ENCODE measurements at places on chromosomes 1 and 21.
A peak's percentile ranks its signal among the peaks of the same experiment; 100 is the strongest.

GRCh38 chr1:109516872-109517271 is 7.3 kb upstream of the AMIGO1 start:
- no peak for DNase-seq

GRCh38 chr1:221541296-221541695 is 200.6 kb downstream of the DUSP10 start:
- DNase-seq, result no peak

- DNase-seq, result no peak
Measured at GRCh38 chr21:35226328-35226727, 177.2 kb upstream of the RUNX1 start.

- no peak for DNase-seq
Measured at GRCh38 chr1:233496993-233497392, 116.9 kb upstream of the KCNK1 start.

DNA sequence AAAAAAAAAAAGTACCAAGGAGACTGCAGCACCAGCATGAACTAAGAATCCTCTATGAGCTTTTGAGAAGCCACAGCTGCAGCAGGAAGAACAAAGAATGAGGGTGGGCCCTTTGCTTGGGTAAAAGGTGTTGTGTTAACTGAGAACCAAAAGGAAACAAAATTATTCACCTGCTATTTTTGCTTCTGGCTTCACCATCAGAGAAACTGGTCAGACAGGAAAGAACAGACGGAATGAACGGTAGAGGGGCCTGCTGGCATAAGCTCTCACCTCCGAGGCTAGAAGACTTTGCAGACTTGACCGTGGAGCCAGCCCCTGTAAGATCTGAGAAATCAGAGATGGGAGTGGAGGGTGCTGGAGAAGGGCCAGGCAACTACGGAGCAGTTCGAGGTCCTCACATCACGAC is 27.6 kb downstream of the IL10RB start:
- DNase-seq, result no peak

GRCh38 chr1:93746021-93746812 is 64.6 kb upstream of the BCAR3 start:
- DNase-seq, result no peak

- DNase-seq, result no peak
Measured at GRCh38 chr1:110133436-110133835, 16.9 kb upstream of the SLC6A17 start.

DNA sequence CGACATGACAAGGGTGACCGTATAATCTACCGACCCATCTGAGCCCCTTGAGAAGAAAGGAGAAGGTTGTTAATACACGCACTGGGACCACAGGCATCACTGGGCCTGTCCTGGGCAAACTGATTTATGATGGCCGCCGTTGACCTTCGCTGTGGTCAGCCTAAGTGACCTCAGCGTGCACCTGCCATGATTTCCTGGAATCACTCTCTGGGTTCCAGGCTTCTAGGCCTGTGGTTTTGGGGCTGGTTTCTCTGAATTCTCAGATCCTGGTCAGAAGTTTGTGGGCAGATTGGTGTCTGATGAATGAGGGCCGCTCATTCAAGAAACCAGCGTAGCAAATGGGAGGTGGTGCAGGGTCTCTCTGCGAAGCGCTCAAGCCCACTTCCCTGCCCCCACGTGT is 64.0 kb downstream of the SIK1 start:
- DNase-seq, result no peak

GRCh38 chr21:25179116-25179515 is 428.2 kb downstream of the MRPL39 start:
- no peak for DNase-seq

GRCh38 chr1:155776414-155776813 is 80.6 kb downstream of the GON4L start:
- DNase-seq, result no peak

- no peak for DNase-seq
Measured at GRCh38 chr21:35905963-35906345, 154.4 kb downstream of the SETD4 start.

- DNase-seq, result no peak
Measured at GRCh38 chr1:241443561-241443960, 76.0 kb downstream of the FH start.

DNA sequence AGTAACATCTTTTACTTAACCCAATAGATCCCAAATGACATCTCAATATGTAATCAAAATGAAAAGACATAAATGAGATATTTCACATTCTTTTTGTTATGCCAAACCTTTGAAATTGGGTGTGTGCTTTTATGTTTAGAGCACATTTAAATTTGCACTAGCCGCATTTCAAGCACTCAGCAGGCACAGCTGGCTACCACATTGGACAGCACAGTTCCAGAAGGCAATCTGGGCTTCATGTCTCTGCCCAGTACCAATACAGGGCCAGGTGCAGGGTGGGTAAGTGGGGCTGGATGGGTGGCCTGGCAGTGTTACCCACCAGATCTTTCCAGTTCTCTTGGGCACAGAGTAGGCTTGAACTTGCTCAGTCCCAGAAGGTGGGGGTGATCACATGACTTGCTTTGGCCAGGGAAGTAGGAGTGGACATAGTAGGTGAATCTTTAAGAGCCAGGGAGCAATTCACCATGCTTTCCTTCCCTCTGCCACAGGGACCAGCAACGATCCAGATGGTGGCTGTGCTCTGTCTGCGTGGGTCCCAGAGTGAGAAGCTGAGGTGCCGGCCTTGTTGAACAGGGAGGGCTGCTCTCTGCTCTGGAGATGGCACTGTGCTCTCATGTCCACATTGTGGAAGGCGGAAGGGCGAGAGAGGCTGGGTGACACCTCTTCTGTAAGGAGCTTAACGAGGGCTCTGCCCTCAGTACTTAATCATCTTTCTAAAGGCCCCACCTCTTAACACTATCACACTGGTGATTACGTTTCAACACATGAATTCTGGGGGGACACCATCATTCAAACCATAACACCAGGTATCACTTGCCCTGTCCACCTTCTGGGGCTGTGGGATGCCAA is 261.4 kb downstream of the GRIK3 start:
- DNase-seq, result no peak

DNA sequence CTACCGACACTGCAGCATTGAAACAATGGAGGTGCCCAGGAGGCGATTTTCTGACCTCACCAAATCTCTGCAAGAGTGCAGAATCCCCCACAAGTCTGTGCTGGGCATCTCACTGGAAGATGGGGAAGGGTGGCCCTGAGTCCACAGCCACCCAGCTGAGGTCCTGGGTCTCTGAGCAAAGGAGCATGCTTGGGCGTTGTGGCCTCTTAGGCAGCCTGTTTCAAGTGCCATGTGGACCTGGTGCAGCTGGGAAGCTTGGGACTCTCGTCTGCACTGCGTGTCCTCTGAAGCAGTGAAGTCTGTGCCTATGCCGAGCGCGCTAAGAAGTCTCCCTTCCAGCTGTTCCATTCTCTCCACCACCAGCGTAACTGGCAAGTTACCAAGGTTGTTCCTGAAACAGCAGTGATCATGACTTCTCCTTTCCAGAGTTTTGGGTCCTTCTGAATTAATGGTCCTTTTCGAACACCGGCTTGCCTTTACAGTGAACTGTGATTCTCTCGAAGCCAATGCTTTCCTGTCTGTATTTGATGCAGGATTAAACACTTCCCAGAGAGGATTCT is 5.0 kb upstream of the PLA2G2C start:
- DNase-seq, result no peak

GRCh38 chr1:38991638-38992411 is 749 bp downstream of the AKIRIN1 start:
- DNase-seq, result peak; percentile 35

- no peak for DNase-seq
Measured at GRCh38 chr1:205374210-205375078, 17.7 kb upstream of the KLHDC8A start.

GRCh38 chr1:208942394-208943130 is 641.0 kb upstream of the CAMK1G start:
- DNase-seq, result no peak

DNA sequence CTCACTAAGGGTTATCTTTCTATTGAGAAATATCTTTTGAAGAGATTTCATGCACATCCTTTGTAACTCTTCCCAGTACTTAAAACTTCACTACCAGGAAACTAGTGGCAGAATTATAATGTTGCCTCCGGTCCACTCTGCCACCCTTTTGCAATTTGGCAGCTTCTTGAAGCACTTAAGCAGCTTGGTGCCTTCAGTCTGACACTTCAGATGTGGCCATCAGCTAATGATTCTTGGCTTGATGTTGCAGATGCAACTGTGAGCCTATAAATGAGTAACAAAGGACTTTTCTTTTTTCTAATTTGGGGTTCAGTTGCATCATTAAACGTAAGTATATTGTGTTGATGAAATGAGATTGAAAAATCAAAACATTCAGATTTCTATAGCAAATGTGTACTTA is 187.5 kb upstream of the C21orf91 start:
- DNase-seq, result no peak

DNA sequence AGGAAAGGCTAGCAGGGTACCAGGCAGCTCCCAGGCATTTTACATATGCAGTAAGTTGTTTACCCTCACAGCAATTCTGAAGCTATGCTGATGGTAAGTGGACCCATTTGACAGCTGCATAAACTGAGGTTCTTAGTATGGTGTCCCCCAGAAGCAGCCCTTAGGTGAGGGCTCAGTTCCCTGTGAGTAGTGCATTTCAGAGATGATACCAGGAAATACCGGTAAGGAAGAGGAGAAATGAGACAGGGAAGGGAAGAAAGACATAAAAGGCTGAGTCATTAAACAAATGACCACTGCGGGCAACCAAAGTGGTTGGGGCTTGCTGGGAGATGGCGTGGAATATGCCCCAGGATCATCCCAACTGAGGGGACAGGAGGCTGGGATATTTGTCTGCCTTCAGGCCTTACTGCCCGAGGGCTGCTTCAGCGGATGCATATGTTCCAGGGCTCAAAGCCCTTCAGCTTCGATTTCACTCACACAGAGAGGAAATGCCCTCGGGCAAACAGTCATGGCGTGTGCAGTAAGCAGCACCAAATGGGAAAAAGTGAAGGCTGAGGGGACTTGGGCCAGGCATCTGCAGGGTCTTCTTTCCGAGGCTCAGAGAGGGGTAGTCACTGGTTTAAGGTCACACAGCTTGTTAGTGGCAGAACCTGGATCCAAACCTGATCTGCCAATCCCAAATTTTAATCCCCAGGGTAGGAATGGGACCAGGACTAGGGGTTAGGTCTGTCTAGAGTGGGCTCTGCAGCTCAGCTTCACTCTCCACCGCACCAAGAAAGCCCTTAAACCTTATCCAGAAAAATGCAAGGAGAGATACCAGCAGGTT is 133.7 kb upstream of the RUNX3 start:
- DNase-seq, result no peak

DNA sequence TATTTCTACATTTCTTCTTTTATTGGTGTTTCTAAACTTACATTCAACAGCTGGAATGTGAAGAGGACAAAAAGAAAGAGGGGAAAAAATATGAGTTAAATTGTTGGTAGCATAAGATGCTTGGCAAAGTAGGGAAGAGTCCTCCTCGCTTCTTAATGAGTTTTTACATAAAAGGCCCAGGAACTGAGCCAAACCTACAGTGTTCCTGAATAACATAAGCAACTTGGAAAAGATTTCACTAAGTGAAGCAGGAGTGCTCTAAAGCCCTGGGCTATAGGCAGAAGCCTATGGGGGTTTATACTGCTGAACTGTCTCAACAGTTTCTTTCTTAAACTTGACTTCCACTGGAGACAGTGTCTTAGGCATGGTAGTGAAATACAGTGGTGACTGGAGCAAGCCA is 115.0 kb upstream of the USP25 start:
- DNase-seq, result no peak

GRCh38 chr1:19202396-19202795 is 7.7 kb downstream of the UBR4 start:
- DNase-seq, result no peak

DNA sequence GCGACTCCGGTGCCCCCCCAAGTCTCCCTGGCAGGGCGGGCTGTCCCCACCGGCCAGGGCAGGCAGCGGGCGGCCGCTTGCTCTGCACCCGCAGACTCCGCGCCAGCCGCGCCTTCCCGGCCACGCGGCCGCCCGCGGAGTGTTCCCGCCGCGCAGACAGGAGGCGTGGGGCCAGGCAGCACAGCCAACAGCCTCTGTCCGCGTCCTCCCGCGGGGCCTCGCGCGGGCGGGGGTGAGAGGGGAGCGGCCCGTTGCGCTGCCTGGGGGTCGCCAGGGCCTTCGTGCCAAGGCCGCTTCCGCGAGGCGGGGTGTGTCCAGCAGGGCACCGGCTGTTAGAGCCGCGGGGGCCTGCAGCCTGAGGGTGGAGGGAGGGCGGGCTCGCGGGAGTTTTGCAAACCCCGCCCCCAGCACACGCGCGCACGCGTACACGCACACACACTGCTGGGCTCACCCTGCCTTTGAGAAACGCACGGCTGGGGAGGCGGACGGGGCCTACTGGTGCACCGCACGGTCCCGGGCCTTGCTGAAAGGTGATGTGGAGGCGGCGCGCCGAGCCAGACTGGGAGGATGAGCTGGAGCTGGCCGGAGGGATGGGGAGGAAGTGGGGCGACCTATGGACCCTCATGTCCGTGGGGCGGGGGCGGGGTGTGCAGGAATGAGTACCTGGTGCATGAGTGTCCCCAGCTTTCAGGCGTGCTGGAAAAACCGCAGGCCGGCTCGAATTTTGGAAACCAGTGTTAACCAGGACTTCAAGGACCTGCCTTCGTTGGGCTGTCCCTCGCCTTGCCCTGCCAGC is 41.5 kb downstream of the KIAA1614 start:
- no peak for DNase-seq

DNA sequence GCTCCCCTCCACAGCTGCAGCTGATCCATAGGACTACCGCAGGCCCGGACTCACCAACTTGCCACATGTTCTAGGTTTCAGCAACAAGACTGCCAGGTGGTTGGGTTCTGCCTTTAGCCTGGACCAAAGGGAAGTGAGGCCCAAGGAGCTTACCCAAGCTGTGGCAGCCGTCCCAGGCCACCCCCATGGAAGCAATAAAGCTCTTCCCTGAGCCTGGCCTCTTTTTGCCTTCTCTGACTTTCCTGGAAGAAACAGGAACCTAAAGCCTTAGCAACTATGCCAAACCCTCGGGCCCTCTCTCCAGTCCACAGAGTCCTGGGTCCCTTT is 2.7 kb upstream of the ARTN start:
- DNase-seq, result no peak

GRCh38 chr21:21508859-21509258 is 510.6 kb downstream of the NCAM2 start:
- DNase-seq, result no peak

- no peak for DNase-seq
Measured at GRCh38 chr1:64280001-64280400, 76.6 kb downstream of the UBE2U start.

DNA sequence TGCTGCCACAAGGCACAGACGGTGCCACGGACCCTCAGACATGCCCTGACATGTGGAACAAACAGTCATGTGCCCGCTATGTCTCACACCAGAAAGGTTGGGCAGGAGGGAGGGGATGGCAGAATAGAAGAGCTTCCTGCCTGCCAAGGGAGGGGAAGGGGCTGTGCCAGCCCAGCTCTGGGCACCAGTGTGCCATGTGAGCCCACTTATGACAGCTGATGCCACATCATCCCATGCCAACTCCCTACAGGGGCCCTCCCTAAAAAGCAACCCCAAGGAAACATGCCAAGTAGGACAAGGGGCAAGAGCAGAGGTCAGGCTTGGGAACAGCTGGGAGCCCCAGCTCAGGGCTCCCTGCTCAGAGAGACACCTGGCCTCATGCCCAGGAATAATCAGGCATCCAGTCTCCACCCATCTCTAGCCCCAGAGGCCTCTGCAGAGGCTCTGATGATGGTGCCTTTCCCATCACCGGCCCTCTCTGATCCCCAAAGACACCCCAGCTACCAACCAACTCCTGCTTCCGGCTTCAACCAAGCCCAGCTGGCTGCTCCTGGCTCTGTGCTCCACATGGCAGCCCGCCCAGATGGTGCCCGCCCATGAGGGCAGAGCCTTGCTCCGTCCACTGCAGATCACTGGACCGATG is 10.3 kb downstream of the ADGRB2 start:
- no peak for DNase-seq

- DNase-seq, result no peak
Measured at GRCh38 chr21:34192646-34193285, 119.4 kb downstream of the MRPS6 start.
